Small intestine (tissue), 16 donors: ENCODE measurements at places on chromosomes 2 and 18. TPM values are rescaled to one million over a fixed set of nuclear protein-coding genes. Genes with fewer than 3 reads are reported as not detected.
A peak's percentile ranks its signal among the peaks of the same experiment; 100 is the strongest.

The BOK gene
- 14.9 TPM for polyA plus RNA-seq

DNA sequence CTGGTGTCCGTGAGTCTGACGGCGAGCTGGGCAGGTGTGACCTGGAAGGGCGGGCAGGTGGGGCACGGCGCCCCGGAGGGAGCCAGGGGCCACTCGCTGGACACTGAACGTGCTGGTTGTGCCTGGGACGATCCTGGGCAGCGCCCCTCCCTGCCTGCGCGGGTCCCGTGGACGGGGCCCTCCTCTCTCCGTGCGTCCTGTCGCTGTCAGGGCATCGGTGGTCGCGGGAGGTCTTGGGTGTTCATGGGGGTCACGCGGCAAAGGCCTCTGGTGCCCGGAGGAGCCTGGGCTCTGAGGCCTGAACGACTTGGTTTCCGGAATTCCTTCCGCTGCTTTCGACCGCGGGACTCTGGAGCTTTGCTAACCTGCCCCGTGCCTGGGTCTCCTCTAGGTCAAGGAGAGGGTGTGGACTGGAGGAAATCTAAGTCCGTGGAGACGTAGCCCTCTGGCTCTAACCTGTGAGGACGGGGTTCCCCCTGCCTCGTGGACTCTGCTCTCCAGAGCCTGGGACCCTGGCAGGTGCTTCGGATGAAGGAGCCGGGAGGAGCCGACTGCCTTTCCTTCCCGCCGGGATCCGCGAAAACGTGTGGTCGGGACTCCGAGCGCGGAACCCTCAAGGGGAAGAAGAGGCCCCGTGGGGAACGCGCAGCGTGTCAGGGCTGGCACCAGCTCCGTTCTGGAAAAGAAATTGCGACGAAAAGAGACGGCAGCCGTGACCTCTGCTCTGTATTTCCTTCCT lies 14.7 kb downstream of the SOX11 start:
- DNase-seq = no peak

DNA sequence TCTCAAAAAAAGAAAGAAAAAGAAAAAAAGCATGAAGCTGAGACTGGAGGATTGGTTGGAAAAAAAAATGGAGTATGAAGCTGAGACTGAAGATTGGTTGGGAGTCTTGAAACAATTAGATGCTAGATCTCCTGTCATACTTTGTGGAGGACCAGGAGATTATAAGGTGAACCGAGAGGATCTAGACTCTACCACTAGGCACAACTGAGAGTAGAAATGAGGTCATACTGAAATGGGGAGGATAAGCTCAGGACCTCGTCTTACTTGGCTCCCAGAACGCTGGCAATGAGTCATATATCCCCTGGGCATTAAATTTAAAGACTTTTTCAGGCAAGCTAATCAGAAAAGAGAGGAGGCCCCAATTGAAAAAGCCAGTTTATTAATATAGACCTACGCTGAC lies 3.3 kb upstream of the ORC2 start:
- peak; percentile 20 for DNase-seq

The RGPD5 gene
- 6.4 TPM for polyA plus RNA-seq

The TCF23 gene
- polyA plus RNA-seq = 0.03 TPM

The ABCG5 gene
- polyA plus RNA-seq = 233 TPM

The RHOB gene
- 246 TPM for polyA plus RNA-seq

DNA sequence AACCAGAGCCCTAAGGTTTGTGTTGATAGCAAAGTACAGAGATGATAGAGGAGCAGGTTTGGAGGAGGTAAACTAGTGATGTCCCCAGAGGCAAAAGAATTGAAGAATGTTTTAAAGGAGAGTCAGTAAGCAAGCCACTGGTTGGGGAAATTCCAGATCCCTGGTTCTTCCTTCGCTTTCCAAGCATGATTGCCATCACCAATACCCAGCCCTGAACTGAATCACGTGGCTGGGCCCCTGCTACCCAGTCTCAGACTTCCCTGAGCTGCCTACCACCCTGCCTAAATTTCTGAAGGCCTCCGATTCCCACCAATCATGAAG lies 310.8 kb upstream of the STON1 start:
- peak; percentile 8 for DNase-seq

DNA sequence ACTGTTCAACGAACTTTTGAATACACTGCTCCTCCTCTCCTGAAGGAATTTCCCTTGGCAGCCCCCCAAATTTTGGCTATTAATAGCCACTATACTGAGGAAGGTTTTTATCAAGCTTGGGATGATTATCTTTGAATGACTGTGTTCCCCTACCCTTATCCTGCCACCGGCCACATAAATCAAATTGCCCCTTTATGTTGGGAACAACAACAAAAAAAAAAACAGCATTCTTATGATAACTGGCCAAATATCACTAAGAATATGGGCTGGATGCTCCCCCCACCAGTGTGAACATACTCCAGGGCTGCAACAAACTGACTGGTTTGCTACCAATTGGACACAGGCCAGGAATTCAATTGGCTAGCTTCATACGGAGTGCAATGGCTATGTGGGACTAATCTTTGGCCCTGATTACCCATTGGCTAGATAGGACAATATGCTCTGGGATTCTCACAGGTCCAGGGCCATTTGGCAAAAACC lies 20.6 kb downstream of the DUSP11 start:
- no peak for DNase-seq

- no peak for DNase-seq
Observed at GRCh38 chr2:195514365-195514764, 142.7 kb upstream of the SLC39A10 start.

- DNase-seq = peak; percentile 58
Observed at GRCh38 chr2:175036582-175037018, 31.4 kb upstream of the CHN1 start.

GRCh38 chr2:115678129-115678528 lies 1235.7 kb downstream of the DPP10 start:
- DNase-seq = no peak

The GPR39 gene
- 3.8 TPM for polyA plus RNA-seq

The CHRNG gene
- polyA plus RNA-seq = 0.35 TPM

DNA sequence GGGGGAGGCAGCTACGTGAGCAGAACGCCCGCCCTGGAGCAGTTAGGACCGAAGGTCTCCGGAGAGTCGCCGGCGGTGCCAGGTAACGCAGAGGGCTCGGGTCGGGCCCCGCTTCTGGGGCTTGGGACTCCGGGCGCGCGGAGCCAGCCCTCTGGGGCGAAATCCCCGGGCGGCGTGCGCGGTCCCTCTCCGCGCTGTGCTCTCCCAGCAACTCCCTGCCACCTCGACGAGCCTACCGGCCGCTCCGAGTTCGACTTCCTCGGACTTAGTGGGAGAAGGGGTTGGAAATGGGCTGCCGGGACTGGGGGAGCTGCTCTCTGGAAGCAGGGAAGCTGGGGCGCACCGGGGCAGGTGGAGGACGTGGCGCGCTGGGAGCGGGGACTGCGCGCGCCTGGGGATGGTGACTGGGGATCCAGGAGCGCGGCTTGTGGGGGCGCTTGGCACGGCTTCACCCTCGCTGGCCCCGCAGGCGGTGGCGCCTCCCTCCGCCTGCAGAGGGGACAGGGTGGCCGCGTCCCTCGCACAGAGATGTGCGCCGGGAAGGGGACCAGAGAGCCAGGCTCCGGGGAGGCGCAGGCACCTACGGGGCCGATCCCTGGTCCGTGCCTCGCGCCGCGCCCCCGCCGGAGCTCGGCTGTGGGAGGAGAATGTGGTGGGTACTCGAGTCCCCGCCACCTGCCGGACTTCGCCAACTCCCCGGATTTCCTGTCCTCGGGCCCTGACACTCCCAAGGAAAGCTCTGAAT lies 688 bp downstream of the CDH20 start:
- no peak for DNase-seq

GRCh38 chr18:57258131-57258777 lies 94.1 kb upstream of the ST8SIA3 start:
- no peak for DNase-seq

- DNase-seq = no peak
Observed at GRCh38 chr2:174874085-174874484, 109.8 kb upstream of the CHRNA1 start.

The FTCDNL1 gene
- 5.6 TPM for polyA plus RNA-seq

The PASK gene
- 4.7 TPM for polyA plus RNA-seq

The ACMSD gene
- not detected for polyA plus RNA-seq

GRCh38 chr2:172972005-172972619 lies 103.5 kb upstream of the MAP3K20 start:
- peak; percentile 71 for DNase-seq

DNA sequence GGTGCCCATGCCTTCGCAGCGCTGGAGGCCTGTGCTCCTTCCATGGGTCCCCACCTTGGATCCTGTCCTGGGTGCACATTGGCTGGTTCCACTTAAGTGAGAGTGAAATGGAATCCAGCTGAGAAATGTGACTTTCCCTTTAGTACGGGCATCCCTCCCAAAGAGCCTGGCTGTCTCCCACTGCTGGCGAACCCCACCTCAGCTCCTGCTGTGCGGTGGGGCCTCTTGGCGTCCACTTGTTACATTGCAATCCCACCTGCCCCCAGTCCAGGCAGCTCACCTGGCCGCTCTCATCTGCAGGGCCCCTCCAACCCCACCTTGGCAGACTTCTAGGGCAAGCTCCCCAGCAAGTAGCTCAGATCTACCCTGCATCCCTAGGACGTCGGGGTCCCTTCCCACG lies 35.5 kb upstream of the GNAL start:
- DNase-seq = no peak

DNA sequence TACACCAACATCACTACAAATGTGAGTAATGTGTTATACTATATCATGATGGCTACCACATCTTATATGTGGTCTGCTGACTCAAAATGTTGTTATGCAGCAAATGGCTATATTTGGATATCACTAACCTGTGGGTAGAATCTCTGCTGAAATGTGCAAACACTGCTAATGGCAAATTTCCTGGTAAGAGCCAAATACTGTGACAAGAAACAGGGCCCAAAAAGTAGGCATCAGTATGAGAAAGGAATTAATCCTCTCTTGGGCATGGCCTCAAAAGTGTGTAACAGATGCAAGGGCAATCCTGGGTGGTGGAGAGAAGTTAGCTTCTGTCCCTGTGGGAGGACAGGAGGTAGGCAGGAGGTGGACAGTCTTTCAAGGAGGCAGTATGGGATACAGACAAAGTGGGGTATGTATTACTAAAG lies 13.3 kb downstream of the ATF2 start:
- DNase-seq = no peak

DNA sequence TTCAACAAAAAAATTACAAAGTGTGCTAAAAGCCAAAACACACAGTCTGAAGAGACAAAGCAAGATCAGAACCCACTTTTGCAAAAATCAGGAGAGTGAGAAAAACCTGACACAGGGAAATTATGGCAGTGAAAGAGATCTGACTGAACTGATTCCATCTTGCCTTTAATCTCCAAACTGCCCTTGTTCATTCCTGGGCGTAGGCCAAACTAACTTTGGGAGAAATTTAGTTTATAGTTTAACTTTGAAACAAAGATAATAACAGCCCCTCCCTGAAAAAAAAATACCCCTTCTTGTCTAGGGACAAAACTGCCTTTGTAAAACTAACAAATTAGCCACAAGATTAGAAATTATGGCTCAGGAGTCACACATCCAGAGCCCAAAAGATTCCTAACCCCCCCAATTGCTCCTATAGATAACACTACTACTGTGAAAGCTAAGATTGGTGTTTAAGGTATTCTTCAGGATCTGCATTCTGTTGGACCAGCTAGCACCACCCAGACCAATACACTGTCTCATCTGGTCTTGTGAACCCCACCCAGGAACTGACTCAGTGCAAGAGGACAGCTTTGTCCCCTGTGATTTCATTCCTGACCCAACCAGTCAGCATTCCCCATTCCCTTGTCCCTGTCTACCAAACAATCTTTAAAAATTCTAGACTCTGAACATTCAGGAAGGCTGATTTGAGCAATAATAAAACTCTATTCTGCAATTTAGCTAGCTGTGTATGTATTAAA lies 226.1 kb upstream of the SH3BP4 start:
- no peak for DNase-seq

GRCh38 chr2:235050980-235051351 lies 99.1 kb downstream of the SH3BP4 start:
- peak; percentile 93 for DNase-seq

- no peak for DNase-seq
Observed at GRCh38 chr2:27720004-27720551, 51.4 kb upstream of the MRPL33 start.

The LRP1B gene
- not detected for polyA plus RNA-seq

- no peak for DNase-seq
Observed at GRCh38 chr18:74679006-74679678, 81.5 kb downstream of the ZNF407 start.

GRCh38 chr18:12085136-12085535 lies 8.5 kb upstream of the ANKRD62 start:
- no peak for DNase-seq
